GM12892 (cell line): ENCODE measurements at places on chromosomes 2 and 18.
A peak's percentile ranks its signal among the peaks of the same experiment; 100 is the strongest.

DNA sequence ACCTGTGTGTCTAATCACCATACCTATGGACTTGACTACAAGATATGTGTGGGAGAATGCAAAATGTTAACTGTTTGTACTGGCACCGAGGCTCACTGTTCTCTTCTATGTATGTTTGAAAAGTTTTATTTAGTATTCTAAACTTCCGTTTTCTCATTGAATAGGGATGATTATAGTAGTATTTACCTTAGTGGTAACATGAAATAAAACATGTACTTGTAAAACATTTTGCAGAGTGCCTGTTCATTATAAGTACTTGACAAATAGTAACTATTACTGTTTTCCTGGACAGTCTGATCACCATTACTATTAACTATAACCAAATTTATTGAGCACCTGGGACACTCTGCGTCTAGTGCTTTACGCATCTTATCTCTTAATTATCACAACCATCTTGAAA is 24.8 kb downstream of the DDX1 start:
- DNase-seq = no peak

DNA sequence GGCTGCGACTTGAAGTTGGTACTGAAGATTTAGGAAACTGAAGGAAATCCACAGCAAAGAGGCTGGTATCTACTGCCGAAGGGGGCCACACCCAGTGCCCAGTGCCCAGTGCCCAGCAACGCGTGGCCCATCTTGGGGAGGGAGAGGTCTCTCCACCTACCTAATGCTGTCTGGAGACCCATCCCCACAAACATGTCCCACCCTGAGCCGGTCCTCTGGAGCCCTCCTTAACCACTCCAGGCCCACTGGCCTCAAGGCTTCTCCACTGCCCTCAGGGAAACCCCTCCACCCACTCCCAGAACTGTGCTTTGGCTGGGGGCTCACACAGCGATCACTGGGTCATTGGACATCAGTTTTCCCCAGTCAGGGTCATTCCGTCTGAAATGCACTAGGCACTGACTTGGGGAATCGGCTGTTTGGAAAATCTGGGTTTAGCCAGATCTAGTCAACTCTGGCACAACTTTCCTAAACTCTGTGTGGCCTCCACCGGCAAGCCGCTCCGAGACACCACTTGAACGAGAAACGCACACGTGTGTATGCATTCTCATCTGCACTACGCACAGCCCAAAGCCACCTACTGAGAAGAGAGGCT is 20.1 kb downstream of the GPR55 start:
- DNase-seq = no peak

DNA sequence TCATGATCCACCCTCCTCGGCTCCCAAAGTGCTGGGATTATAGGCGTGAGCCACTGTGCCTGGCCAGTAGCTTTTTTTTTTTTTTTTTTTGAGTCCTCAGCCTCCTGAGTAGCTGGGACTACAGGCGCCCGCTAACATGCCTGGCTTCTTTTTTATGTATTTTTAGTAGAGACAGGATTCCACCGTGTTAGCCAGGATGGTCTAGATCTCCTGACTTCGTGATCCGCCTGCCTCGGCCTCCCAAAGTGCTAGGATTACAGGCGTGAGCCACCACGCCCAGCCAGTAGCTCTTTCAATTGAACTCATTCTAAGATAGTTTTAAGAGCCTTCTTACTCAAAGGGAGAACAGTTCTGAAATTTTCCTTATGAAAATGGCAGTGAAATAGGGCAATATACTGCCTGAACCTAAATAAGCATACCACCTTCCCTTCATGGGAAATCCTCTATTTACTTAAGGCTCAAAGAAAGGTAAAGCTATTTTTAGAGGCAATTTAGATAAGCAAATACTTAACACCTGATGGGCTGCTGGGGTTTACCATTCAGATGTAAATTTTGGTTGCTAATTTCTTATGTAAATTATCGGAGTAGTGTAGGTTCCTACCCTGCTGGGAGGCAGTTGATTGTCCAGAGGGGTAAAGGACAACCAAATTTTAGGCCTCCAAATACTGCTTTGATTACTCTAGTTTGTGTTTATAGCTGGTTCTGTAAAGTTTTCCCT is 144.7 kb downstream of the GREB1L start:
- DNase-seq = no peak

DNA sequence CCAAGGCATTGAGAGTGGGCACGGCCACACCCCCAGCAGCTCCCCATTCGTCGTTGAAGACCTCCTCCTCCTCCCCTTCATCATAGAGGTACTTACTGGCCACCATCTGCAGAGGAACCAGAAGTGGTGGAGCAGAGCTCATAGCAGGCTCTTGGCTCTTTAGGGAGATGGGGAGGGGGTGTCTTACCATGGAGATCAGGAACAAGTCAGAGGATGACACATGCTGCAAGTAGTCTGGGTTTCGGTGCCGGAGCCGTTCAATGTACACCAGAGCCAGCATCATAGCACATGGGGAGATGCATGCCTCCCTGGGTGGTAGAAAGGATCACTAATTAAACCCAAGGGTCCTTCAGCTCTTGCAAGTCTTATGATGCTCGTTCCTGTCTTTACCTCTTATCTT is 1.9 kb downstream of the CNPPD1 start:
- DNase-seq = no peak

DNA sequence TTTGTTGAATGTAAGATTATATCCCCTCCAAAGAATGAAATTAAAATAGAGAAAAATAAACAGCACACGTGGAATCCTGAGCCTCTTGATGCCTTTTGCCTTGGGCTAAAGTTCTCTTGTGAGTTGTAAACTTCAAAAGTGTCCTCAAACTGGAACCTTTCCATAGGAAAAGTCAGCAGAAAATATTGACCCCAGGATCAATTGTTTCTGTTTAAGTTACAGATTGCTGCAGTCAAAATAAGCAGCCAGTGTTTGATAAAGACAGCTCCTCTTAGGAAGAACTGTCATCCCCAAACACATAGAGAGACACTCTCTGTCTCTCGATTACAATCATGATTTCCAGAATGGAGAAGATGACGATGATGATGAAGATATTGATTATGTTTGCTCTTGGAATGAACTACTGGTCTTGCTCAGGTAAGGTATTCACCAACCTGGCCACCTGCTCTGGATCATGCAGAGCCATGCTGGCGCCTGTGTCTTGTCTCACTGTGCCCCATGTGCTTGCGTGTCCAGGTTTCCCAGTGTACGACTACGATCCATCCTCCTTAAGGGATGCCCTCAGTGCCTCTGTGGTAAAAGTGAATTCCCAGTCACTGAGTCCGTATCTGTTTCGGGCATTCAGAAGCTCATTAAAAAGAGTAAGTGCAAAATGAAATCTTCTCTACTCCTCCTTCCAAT is at the start of gene SPP2:
Gene SPP2, plus strand, starts transcription at position 248 of the 681 bp plus-strand sequence. Its CDS starts 85 bp downstream, at position 333.
- DNase-seq = no peak

DNA sequence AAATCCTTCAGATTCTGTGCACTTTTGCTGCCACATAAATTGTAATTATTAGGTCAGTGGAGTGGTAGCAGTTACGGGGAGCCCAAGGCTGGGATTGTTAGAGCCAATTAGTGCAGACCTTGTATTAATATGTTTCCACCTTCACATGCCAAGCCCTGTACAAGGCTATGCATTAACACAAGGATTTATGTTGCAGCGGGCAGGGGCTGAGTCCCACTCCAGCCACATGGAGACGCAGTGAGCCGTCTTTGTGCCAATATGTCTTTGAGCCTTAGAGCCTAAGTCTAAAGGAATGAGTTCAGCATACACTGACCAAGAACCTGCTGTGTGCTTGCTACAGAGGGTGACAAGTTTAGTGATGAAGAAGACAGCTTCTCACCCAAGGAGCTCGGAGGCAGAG is 238.2 kb downstream of the TSN start:
- no peak for DNase-seq

GRCh38 chr2:112588611-112589045 is 4.2 kb downstream of the CHCHD5 start:
- DNase-seq = no peak

DNA sequence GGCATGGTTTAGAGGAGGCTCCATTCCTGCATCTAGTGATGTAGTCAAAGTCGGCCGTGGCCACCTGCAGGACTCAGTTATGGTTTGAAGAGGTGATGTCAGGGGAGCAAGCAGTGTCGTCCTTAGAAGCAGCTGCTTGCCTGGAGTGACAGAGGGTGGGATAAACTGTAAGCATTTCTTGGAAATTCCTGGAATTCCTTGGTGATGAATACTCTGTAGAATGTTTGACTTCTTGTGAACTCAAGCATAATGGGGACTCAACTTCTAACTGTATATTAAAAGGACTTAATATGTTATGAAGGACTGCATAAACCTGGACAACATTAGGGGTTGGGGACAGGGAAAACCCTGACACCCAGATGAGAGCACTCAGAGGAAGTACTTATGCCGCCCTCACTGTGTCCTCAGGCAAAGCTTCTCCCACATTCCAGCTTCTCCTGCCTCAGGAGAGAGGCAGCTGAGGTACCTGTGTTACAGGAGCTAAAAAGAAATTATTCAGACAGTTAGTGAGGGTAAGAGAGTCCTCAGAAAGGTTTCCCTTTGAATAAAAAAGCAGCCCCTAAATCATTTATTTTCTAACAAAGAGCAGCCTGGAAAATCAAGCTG is 459.9 kb upstream of the CELF4 start:
- DNase-seq = no peak

GRCh38 chr2:151657667-151658076 is 76.6 kb downstream of the NEB start:
- no peak for DNase-seq

DNA sequence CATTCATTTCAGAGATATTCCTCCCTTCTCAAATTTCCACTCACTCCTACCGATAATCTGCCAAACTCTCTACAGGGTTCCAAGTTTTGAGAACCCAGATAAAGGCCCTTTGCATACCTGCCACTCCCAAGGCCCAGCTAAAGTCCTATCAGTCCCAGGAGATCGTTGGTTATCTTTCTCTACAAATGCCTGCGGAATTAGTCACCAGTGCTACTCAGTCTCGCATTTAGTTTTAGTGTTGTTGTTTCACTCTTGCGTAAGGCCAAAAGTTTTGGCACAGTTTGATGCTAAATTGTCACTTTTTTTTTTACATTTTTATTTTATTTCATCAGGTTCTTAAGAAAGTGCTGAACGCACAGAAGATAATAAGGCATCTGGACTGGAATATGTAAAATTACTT is 29.2 kb upstream of the SETBP1 start:
- no peak for DNase-seq

DNA sequence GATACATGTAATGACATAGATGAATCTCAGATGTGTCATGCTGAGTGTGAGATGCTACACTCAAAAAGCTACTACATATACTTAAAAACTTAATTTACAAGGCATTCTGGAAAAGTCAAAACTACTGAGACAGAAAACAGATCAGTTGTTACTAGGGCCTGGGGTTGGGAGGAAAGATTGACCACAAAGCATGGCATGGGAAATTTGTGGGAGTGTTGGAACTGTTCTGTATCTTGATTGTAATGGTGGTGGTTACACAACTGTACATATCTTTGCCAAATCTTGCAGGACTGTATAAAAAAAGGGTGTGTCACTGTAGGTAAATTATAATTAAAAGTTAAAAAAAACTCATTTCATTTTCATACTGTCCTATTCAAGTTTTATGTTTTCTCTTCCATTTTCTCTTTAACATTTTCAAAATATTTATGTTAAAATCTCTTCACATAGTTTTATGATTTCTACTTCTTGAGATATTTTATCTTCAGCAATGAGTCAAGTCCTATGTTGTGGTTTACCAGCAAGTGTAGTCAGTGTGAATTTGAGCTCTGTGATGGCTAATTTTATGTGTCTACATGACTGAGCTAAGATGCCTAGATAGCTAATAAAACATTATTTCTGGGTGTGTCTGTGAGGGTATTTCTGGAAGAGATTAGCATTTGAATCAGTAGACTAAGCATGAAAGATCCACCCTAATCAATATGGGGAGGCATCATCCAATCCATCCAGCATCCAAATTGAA is 58.6 kb upstream of the VRK2 start:
- DNase-seq = no peak

- DNase-seq = no peak
Observed at GRCh38 chr2:71353248-71353647, 21.7 kb downstream of the ZNF638 start.

DNA sequence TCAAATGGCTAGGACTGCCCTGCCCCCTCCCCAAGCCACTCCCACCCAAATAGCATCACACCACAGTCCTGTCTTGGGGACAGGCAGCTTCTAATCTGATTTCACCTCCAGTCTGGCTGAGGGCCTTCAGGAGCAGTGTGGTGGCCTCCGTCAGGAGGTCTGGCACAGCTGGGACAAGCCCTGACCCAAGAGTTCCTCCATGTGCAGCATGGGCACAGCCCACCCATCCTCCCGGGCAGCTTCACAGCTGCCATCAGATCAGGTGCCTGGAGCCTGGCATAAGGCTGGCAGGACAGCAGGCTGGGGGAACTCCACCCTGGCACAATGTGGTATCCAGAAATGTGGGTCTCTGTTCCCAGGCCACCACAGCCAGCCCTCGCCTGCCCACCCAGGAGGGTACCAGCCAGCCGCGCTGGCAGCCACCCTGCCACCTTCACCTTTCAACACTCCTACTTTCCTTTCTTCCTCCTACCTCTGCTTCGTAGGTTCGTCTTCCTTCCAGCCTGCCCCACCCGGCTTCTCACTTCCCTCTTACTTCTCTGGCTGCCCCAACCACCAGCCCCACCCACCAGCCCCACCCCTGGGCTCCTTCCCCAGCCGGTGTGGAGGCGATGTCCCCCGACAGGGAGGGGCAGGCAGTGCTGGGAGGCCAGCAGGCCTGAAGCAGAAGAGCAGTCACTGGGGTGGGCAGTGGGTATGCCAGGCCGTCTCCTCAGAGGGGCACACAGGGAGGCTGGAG is at the start of gene CAPG:
Gene CAPG, minus strand, starts transcription at position 522 of the 739 bp plus-strand sequence. CDS start 8,221 bp downstream, outside the sequence.
- DNase-seq = peak; percentile 83

DNA sequence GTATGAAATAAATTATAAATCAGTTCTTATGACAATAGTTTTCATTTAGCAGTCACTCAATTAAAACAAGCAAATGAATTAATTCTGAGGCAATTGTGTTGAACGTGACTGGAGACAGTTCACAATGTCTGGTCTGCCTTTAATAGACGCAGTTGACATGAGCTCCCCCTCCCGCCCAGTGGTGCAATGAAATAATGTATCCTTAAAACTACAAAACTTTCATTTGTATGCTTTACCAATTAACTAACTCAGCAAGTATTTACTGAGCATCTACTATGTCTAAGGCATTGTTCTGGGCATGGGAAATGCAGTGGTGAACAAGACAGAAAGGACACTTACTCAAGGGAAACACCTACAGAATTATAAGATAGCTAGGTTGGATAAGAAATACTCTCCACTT is 3.5 kb upstream of the DSC2 start:
- DNase-seq = no peak

- no peak for DNase-seq
Observed at GRCh38 chr18:64851726-64852125, 702.8 kb upstream of the LINC00305 start.

DNA sequence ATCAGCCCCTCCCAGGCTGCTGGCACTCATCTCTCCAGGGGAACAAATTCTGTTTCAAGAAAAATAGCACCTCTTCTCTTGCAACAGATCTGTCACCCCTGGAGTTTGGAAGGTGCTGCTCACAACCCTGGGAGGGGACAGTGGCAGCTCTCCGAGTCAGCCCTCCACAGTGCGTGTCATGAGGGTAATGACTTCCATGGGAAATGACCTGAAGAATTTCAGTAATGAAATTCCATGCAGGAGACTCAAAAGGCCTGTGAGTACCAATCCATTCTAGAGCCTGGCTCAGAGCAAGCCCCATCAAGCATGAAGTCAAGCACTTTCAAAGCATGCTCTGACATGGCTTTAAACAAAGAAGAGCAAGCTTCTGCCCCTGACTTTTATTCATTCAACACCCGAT is 276.3 kb upstream of the PARD3B start:
- no peak for DNase-seq

- no peak for DNase-seq
Observed at GRCh38 chr2:216315802-216316603, 56.3 kb downstream of the MARCHF4 start.
